ENCODE measurements at places on chromosomes 11 and 22.

- DNase-seq, result peak; percentile 89
These were observed 1.7 kb downstream of the CBX6 start for GRCh38 chr22:38870312-38870741.

DNA sequence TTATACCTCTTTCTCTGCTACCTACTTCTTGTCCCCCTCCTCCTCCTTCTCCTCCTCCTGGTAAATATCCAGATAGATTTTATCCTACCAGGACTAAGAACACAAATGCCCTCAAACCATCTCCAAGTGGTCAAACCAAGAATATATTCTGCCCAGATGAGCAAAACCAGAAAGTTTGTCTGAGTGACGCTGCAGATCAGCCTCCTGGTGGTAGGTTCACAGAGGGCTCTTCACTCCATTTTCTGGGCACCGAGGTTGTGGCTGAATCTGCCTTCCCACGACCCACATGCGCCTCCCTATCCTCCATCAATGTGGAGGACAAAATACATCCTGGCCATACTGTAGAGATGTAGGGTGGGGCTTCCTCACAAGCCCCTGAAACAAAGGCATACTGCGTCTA lies 543.6 kb downstream of the MN1 start:
- no peak for DNase-seq

GRCh38 chr11:129574431-129574830 lies 198.8 kb downstream of the BARX2 start:
- no peak for DNase-seq

GRCh38 chr11:83441171-83441570 lies 155.0 kb upstream of the CCDC90B start:
- DNase-seq, result no peak

GRCh38 chr11:120331301-120331996 lies 4.8 kb upstream of the ARHGEF12 start:
- DNase-seq, result peak; percentile 81

GRCh38 chr22:17245341-17245740 lies 26.1 kb upstream of the ADA2 start:
- DNase-seq, result no peak

- no peak for DNase-seq
These were observed 34.6 kb downstream of the RASD2 start for GRCh38 chr22:35575116-35575748.

DNA sequence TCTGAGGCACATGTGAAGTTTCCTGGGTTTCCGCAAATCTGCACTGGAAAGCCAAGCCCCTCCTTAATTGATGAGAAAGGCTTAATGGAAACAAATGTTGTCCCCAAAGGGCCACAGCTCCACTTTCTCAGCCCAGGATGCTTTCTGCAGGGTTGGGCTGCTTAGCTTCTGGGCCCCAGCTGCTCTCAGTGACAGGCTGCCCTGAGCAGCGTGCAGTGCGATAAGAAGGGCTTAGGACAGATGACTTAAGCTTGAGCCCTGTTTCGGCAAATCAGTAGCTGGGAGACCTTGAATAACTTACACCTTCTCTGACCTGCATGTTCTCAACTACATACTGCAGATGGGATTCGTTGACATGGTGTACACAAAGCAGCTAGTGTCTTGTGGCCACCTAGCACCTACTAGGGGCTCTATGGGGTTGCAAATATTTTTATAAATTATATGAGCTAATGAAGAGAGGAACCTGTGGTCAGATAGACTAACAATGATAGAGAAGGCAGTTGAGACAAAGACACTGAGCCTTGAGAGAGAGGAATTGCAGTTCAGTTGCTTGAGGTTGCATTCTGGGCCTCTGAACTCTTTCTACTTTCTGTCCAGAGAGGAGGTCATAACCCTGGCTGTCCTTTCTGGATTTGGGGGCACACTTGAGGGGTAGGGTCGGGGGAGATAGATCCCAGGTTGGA lies 11.5 kb downstream of the STX3 start:
- DNase-seq, result no peak

DNA sequence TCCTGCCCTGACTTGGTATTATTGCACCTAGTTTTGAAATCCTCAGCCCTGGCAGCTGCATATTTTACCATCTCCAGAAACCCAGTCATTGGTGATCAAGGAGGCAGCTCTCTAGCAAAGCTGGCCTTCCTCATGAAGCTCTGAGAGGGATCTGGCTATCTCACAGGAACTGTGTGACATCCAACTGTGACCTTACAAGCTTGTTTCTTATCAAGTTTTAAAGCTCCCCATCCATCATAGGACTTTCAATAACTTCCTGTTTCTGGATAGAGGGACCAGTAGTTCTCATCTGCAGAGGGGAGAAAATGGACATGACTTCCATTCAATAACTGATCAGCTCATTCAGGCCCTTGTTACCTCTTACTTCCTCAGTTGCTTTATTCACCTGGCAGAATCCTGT lies 18.2 kb downstream of the CALCA start:
- no peak for DNase-seq

DNA sequence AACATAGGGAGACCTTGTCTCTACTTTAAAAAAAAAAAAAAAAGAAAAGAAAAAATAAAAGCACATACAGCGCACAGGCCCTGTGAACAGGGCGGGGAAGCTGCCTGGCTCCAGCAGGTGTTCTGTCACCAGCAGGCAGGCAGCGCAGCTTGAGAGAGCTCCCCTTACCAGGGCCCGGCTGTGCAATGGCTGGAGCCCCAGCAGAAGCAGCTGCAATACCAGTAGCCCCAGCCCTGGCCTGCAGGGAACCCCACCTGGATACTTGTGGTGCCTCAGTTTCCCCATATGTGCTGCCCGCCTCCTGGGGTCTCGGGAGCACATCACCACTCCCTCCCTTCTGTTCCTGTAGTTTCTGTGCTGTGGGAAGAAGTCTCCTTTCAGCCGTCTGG lies 12.3 kb downstream of the TSPAN32 start:
- no peak for DNase-seq

DNA sequence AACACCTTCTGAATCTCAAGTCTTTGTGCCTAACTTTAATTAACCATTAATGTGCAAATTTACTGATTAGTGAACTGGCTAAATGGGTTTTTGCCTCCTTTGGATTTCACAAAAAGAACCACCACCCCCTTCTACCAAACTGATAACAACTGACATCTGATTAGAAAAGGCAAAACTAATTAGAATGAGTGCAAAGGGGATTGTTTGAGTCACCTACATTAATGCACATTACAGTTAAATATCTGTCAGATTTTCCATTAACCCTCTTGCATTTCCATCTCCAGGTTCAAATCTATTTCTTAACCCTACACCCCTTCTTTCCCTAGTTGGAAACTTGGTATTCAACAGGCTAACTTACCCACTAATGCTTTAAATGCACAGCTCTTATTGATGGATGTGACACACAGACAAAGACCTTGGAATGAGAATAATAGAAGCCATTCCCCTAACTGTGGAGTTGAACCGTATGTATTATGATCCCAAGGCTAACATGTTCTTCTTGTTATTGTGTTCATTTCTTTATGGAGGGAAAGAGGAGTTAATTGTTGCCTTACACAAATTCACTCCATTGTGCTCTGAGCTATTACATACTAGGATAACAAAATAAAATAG lies 161.5 kb upstream of the MTMR2 start:
- no peak for DNase-seq

Data from muscle of back (tissue), 13 donors.